ENCODE measurements at places on chromosomes 6 and 20.

DNA sequence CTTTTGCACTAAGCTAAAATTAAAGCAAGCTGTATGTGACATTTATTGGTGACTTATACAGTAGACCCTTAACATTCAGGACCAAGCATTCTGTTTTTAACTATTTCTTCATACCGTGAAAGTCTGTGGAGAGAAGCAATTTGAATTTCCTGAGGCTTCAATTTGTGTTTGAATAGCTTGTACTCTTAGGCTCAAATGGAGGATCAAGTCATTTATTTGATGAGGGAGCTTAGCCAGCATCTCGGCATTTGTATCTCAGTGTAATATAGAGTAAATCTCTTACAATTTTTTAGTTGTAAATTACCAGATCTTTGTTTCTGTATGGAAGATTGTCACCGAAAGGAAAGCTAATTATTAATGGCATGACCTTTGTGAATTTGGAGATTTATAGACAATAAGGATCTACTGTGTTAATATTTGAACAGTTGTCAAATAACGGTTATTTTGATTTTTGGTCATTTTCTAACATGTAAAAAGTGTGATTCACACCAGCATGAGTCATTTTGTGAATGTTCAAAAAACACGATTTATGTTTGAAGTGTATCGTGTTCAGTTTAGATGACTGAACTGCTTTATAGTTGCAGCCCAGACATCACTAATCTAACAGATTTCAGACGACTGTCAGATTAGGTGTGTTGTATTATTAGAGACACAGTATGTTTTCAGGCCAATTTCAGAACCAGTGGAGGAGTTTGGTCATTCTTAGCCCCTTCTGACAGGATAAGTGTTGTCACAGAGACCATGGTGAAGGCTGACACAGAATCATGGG lies 332.9 kb downstream of the CDKAL1 start:
- no peak for DNase-seq

- DNase-seq, result no peak
These were observed 19.0 kb upstream of the PRND start for GRCh38 chr20:4702562-4703280.

DNA sequence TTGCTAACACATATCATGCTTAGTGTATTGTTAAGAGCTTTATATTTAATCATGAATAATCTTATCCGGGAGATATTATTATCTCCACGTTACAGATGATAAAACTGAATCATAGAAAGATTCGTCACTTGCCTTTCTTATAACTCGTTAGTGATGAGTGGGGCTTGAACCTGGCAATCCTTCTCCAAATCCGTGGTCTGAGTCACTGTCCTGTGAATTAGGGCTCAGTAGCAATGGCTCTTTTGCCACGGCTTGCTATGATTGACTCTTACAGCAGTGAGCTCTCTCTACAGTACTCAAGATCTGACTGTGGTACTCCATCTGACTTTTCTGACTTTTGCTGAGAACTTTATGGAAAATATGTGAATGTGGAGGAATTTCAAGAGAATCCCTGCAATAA lies 246.9 kb downstream of the PACRG start:
- DNase-seq, result no peak

GRCh38 chr6:70790483-70791224 lies 123.0 kb downstream of the SMAP1 start:
- DNase-seq, result no peak

GRCh38 chr20:1165941-1166340 lies 18.8 kb downstream of the TMEM74B start:
- DNase-seq, result no peak

GRCh38 chr20:46438156-46438750 lies 31.8 kb upstream of the ELMO2 start:
- peak; percentile 4 for DNase-seq

DNA sequence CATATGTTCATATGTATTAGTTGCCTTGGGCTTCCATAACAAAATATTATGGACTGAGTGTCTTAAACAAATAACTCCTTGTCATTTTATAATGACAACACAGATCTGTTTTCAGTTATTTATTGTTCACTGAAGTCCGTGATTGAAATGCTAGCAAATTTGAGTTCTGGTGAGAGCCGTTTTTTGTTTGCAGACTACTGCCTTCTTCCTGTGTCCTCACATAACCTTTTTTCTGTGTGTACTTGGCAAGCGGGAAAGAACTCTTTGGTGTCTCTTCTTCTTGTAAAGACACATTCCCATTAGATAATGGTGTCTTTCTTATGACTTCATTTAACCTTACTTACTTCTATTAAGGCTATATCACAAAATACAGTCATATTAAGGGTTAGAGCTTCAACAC lies 482.9 kb upstream of the EYS start:
- DNase-seq, result no peak

DNA sequence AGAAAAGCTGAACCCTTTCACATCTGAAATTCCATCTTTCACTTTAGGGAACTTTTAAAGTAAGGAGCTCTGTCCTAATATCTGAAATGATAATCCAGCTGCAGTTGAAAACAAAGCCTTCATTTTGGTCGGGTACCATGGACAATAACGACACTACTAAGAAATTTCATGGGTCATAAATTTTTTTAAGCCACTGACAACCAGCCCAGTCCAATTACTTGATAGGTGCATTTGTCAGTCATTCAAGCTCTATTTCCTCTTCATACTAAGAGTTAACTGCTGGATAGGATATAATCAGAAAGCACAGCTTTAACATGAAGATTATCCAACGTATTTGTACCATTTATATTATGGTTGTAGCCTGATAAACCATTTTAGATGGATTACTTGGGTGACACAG lies 52.5 kb downstream of the MMUT start:
- DNase-seq, result no peak

Data from astrocyte of the cerebellum (primary cell).